ENCODE measurements at places on chromosomes 1 and 21. TPM values are rescaled to one million over a fixed set of nuclear protein-coding genes. Genes with fewer than 3 reads are reported as not detected.

LPAR3 gene
- total RNA-seq: 2.0 TPM

SELL gene
- 2.9 TPM for total RNA-seq

OLFML3 gene
- 2.9 TPM for total RNA-seq

C1orf115 gene
- total RNA-seq: 9.3 TPM

AMY1B gene
- not detected for total RNA-seq

PLPP3 gene
- total RNA-seq: 64.7 TPM
